ENCODE measurements at places on chromosomes 5 and 9.

GRCh38 chr5:104904561-104904960, 1342.0 kb upstream of the NUDT12 start:
- DNase-seq, result no peak

GRCh38 chr5:125034331-125034730, 287.9 kb upstream of the ZNF608 start:
- no peak for DNase-seq

- DNase-seq, result no peak
Observed at GRCh38 chr5:127210042-127210441, 80.6 kb upstream of the MEGF10 start.

DNA sequence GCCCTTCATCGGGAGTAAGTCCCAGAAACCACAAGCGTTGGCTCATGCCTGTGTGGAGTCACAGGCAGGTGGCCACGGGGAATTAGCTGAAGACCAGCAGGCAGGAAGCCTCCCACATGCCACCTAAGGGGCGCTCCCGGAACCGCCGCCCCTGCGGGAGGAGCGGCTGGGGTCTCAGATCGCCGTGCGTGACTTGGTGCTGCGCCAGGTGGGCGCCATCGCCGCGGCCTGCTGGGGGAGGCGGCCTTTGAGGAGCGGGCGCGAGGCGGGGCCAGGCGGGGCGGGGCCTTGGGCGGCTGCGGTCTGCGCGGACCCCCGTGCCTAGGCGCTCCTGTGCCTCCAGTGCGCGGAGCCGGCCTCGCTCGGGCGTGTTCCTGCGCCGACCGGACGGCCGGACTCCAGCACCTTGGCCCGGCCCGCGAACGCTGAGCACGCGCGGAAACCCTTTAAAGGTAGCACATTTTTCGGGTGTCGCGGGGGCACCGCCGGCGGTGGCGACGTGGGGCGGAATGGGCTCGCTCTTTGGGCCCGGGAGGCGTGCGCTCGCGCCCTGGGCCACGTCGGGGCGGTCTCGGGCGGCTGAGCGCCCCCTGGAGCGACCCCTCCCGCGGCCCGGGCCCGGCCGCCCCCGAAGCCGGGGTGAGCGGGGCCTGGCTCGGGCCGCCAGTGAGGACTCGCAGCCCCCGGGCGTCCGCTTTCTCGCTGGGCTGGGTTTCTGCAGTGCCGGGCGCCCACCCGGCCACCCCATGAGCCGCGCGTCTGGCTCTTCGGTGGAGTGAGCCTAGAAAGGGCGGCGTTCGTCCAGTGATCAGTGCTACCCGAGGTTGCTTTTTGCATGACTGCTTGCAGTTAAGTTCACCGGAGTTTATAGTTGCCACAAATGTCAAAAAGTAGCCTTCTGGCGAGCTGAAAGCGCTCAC, 24.5 kb downstream of the LECT2 start:
- peak; percentile 51 for DNase-seq

DNA sequence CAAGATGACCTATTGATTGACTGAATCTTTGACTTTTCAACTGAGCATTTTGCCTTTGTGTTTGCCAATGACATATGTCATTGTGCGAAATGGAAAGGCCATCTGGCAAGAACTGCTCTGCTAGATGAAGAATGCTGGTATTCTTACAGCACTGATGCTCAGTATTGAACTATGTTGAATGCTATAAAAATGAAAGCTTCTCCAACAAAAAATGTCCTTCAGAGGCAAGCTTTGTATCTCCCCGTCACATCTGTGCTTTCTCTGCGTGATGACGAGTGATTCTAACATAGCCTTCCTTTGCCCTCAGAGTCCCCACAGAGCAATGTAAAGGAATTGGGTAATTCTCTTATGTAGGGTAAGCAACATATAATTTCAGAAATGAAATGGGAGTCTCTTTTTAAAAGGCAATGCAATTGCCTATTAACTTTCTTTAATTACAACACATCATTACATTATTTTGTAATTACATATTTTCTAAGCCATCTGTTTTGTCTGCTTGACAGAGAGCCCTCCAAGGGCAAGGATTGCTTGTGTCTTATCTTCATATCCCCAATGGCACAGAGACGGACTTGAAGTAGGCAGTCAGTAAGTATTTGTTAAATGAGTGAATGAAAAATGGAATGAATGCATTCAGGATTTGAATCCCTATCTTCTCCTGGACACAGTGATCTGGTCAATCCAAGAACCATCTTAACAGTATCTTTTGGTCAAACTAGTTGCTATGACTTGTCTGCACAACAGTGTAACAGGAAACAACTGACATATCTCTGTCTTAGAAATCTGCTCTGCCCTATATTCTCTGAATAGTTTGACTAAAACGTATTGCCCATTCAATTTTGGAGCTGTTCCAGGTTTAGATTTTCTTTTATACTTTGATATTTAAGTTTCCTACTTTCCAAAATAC, 46.1 kb downstream of the ENC1 start:
- no peak for DNase-seq

All from NCI-H1930 (cell line).